Brain microvascular endothelial cell (primary cell): ENCODE measurements at places on chromosomes 7 and 10.

GRCh38 chr10:43079856-43080255 is 3.0 kb downstream of the RET start:
- DNase-seq = no peak

DNA sequence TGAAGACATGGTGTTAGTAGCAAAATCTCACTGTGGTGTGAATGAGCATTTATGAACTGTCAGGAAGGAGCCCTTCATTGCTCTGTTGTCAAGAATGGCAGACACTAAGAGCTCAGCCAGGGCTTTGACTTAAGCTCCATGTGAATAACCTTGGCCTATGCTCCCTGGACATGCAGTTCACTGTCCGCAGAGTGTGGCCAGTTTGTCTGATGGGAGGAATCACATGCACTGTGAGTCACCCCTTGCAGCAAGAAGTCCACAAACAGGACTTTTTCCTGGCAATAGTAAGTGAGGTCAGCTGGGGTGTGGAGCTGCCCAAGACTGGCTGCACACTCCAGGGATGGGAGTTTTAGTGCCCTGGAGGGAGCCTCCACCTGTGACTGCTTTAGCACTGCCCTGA is 49.5 kb downstream of the ZNF37A start:
- no peak for DNase-seq

DNA sequence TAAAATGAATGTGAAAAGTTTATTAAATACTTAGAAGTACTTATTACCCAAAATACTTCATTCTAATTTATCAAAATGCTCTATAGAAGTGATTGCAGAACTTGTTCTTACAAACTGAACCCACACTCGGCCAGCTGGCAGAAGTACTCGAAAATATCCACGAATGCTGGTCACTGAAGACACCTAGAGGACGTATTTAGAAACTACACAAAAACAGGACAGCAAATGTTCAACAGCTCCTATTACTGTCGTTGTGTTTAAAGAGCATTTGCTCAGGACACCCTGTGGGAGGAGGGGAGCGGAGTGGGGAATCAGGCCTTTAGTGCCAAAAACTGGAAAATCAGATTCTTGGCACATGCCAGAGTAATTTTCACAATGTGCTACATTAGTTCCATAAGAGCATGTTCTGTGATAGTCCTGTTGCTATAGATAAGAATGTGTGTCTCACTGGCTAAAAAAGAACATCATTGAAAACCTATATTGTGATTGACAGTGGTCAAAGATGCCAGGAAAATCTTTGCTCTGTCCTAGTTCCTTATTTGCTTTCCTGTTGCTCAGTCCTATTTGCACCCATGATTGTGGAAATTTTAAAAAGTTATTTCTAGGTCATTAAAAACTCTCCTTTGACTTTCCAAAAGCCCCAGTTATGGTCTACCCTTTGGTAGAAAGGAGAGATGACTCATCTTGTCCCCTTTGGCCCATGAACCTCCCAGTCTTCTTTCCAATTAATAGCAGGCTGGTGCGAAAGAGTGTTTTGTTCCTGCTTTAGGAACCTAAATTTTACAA is 49.0 kb upstream of the NRBF2 start:
- peak; percentile 67 for DNase-seq

GRCh38 chr7:93910076-93910994 is 4.0 kb downstream of the GNGT1 start:
- no peak for DNase-seq

DNA sequence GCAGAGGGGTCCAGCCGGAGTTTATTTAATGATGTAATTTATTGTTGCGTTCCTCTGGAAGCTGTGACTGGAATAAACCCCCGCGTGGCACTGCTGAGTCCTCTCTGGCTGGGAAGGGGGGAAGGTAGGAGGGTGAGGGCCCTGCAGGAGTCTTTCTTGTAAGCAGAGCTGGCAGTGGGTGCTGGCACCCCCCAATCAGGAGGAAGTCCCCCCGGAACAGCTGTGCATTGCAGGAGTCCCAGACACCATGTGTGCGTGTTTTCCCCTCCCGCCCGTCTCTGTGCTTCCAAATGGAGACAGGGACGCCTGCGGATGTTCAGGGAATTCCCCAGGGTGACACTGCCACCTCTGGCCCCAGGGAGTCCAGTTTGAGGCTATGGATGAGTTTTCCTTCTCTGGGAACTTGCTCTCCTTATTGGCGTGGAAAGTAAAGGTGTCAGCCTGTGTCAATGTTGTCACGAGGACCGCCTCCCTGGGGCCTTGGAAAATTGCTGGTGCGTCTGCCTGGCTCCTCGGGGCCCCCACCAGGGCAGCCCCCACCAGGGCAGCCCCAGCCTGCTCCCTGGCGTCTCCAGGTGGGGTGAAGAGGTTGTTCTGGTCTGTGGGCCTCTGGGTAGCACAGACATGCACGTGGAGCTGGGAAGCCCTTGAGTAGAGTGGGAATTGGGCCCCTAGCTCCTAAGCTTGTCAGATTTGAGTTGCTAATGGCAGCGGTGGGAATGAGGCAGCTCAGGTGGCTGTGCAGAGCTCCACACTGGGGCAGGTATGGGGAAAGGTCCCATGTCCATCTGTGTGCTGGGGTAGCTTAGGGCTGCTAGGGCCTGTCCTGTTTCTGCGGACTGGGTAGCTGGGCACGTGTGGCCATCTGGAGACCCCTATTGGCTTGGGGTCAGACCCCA is 2.7 kb downstream of the FZD9 start:
- peak; percentile 27 for DNase-seq

GRCh38 chr7:157916946-157917640 is 580.3 kb downstream of the DNAJB6 start:
- no peak for DNase-seq

- DNase-seq = no peak
These were observed 28.1 kb upstream of the RPA3 start for GRCh38 chr7:7746458-7746857.

GRCh38 chr7:77800158-77800557 is 1.6 kb downstream of the PHTF2 start:
- peak; percentile 58 for DNase-seq
